IPS-NIHi11 (cell line): ENCODE measurements at places on chromosomes 1 and 21.

- no peak for DNase-seq
These were observed 142.0 kb upstream of the CD34 start for GRCh38 chr1:208052926-208053407.

GRCh38 chr1:66676613-66677298 is 75.5 kb upstream of the DYNLT5 start:
- no peak for DNase-seq

DNA sequence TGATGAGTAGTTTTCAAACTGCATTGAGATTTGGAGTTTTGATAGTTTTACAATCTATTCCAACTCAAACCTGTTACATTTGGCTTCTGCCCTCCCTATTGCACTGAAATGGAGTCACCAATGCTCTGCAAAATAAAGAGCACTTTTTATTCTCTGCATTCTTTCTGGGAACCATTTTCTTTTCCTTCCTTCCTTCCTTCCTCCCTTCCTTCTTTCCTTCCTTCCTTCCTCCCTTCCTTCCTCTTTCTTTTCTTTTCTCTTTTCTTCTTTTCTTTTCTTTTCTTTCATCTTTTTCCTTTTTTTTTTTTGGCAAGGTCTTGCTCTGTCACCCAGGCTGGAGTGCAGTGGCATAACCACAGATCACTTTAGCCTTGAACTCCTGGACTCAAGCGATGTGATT is 114.2 kb downstream of the TBX19 start:
- DNase-seq, result no peak

GRCh38 chr1:32106663-32107275 is 1.1 kb upstream of the KPNA6 start:
- DNase-seq, result no peak

DNA sequence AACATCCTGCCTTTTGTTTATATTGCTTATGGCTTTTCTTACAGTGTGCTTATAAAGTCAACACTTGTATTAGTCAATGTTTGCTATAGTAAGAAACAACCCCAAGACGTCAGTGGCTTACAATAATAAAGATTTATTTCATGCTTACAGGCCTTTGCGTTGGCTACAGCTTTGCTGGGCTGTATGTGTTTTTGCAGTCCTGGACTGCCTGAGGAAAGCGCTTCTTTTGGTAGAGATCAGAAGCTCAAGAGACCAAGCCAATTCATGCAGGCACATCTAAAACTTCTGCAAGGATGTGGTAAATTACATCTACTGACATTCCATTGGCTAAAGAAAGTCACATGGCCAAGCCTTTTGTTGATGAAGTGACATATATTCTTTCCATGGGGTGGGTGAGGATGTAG is 17.5 kb upstream of the PRKAA2 start:
- no peak for DNase-seq

DNA sequence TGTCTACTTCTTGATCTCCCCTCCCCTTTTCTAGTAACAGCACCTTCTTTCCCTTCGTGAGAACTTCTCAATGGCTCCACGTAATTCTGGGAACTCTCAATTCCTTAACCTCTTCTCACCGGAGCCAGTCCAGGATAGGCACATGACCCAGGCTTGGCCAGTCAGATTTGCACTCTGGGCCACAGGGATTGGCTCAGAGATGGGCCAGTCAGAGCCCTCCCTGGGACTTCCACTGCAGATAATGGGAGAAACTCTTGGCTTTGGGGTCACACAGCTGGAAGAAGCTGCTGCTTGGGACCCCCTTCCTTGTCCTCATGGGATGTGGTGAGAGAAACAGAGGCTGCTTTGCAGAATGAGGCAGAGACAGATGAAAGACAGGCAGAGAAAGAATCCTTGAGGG is 302.3 kb downstream of the PTPRU start:
- no peak for DNase-seq

- DNase-seq, result no peak
These were observed 109.6 kb upstream of the TMEM51 start for GRCh38 chr1:15043934-15044333.

- no peak for DNase-seq
These were observed 120.4 kb upstream of the SLC25A33 start for GRCh38 chr1:9418851-9419250.

DNA sequence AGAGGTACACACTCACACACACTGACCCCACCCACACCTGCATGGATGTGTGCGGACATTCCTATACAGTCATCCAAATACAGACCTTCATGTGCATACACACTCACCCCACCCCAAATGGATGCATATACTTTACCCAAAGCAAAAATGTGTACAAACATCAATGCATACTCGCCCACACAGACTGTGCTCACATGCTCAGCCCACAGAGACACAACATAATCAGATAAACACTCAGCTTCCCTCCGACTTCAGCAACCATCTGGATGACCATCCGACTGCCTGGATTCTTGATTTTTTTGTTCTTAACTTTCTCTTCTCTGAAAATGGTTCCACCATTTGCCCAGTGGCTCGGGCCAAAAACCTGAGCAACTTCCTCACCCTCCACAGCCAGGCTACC is 24.4 kb upstream of the GJB5 start:
- no peak for DNase-seq

DNA sequence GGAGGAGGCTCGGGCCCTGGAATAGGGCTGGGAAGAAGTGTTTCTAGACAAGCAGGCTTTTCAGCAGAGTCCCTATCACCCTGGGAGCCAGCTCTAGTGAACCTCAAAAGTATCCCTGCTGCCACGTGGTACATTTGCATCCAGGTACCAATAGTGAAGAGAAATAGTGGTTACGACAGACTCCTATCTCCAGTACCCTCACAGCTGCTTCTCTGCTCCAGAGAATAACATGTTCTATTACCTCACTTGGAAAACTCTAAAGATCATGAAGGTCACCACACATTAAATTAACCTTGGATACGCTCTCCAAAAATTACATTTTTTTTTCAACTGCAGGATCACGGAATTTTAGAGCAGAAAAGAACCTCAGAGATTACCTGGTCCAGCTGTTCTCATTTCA is 230.4 kb upstream of the PLD5 start:
- DNase-seq, result no peak

DNA sequence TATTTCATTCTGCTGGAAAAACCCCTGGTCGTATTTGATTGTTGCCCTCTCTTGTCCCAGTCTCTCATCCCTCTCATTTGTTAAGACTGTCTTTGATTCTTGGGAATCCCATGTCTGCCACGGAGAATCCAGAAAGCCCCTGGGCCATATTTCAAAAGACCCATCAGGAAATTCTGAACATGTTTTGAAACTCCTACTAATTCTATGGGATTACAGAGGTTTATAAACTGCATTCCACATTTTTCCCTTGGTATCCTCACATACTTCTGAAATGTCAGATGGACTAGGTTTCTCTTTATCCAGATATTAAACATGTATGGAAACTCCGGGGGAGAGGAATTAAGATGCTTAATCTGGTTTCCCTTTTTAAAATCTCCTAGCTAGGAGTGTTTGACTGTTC is 80.0 kb downstream of the HUNK start:
- DNase-seq, result no peak

GRCh38 chr1:6976044-6976375 is 190.8 kb downstream of the CAMTA1 start:
- no peak for DNase-seq

GRCh38 chr21:40972151-40972550 is 125.2 kb upstream of the DSCAM start:
- no peak for DNase-seq

DNA sequence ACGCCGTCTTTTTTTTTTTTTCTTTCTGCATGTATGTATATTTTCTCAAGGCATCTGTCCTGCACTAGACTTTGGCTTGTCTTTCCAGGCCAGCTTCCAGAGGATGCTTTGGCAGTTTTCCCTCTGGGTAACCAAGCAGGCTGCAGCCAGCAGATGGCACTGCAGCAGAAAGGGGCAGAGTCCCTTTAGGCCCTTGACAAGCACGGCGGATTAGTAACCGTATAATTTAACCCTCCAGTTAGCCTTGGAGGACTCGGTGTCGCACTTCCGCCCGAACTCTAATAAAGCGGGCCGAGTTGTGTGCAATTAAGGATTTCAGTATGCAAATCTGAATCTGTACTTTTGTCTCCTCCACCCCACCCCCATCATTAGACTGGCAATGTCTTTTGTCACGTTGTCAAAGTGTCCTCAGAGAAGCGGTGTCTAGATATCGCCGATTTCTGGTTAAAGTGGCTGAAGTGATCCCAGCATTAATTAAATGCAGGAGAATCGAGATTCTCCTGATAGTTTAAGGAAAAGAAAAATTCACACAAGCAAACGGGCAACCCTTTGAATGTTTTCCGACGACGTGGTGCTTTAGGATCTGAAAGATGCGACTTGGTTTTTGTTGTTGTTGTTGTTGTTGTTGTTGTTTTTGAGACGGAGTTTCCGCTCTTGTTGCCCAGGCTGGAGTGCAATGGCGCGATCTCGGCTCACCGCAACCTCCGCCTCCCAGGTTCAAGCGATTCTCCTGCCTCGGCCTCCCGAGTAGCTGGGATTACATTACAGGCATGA is 1.1 kb upstream of the TMEM167B start:
- peak; percentile 62 for DNase-seq

GRCh38 chr1:236393681-236394481 is at the start of gene EDARADD:
EDARADD (plus strand) TSS chr1:236394286; CDS start chr1:236394445, 159 bp downstream.
- no peak for DNase-seq

DNA sequence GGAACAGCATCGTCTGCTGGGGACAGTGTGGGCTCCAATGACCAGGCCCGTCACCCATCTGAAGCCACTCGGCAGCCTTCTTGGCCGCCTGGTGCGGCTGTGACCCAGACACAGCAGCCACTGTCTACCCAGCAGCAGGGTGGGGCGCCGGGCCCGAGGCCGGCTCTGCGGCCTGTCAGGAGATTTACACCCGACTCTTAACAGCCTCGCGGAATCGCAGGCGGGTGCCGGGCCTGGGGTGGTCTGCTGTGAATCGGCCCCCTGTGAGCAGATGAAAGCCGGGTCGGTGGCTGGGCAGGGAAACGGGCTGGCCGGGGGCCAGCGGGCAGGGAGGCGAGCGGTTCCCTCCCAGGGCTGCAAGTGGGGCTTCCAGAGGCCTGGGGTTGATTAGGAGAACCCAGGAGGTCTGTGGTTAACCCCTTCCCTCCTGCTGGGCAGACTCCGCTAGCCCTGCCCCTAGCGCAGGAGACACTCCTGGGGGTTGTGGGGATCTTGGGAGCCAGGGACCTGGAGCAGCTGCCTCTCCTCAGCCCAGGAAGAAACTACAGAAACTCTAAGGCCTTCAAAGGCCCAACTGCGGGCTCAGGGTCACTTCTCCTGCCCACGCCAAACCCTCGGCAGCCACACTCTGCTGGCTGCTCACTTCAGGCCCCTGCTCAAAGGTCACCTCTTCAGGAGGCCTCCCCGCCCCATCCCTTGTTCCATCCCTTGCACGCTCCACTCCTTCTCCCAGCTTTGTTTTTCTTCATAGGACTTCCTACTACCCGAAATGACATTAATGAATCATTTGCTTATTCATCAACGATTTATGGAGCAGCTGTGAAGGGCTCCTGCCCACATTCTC is 15.6 kb downstream of the RUNX3 start:
- DNase-seq, result no peak
